ENCODE measurements at places on chromosomes 12 and 14.
A peak's percentile ranks its signal among the peaks of the same experiment; 100 is the strongest.

DNA sequence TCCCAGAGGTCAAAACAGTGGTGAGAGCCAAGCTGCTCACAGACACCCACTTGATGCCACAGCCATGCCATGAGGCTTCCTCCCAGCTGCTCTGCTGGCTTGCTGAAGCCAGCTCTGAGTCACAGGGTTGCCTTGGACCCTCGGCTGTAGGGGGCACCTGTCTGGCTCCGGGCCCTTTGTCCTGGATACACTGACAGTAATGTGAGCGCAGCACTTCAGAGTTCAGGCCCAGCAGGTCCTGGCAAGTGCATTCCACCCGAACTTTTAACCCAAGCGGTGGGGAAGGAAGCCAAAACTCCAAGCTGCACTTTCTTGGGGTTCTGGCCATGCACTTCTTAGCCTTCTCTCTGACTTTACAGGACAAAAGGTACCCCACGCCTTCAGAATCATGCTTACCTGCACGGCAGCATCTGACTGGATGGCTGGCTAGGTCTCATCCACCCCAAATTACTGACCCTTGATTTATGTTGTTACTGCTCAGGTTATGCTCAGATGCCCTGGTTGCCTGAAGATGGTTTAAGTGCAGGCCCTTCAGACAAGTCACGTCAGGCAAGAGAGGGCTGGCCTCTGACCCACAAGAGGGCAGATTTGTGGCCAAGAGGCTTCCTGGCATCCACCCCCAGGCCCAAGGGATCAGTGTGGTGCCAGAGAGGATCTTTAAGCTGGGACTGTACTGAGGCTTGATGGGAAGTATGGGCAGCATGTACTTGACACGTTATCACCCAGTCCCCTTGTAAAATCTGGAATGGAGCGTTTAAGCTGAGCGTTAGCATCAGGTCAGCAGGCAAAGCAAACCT is 24.8 kb downstream of the SLC25A29 start:
- DNase-seq: no peak

GRCh38 chr12:97404093-97404492 is 58.5 kb upstream of the RMST start:
- DNase-seq: no peak

DNA sequence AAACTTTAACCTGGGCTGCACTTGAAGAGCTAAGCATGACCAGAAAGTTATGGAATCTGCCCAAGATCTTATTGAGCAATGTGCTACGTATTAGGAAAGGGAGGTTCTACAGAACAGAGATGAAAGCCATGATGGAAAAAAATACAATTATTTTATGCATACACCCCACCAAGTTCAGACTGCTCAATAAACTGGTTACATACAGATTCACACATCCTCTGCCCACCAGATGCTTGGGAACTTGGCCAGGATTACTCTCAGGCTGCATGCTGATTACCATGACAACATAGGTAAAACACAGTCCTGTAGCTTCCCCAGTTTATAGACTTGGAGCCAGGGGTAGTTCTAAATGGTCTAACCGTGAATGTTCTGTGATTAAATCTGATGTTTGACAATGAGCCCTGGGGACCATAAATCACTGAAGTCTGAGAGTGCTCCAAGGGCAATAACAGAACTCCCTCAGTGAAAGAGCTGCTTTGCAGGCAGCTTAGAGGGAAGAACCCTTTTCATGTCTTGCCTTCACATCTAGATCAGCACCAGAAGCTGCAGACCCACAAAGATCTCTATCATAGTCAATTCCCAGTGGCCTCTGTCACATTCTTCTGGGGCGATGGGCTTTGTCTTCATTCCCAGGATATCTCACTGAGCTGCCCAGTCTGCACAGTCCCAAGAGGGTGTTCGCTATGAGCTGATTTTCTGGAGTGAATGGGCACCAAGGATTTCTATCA is 232.2 kb downstream of the EMP1 start:
- DNase-seq: no peak

DNA sequence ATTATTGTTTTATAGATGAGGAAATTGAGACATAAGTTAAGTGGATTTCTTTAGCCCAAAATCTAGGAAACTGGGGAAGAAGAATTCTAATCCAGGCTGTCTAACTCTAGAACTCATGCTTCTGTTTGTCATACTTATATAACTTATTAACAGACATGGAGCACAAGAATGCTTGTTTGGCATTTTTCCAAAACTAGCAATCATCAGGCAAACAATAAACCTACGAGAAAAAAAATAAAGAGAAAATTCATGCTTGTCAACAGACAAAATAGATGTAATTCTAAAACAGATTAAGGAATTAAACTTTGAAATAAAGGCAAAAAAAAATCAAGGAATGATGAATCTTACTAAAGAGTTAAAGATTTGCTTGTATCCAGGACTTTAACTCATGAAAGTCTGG is 103.1 kb downstream of the METTL25 start:
- no peak for DNase-seq

- no peak for DNase-seq
Measured at GRCh38 chr14:65352964-65353530, 59.5 kb upstream of the FUT8 start.

GRCh38 chr12:127300075-127300474 is 966.9 kb upstream of the TMEM132C start:
- DNase-seq: no peak

GRCh38 chr14:99541677-99542470 is 60.7 kb downstream of the CCNK start:
- no peak for DNase-seq

DNA sequence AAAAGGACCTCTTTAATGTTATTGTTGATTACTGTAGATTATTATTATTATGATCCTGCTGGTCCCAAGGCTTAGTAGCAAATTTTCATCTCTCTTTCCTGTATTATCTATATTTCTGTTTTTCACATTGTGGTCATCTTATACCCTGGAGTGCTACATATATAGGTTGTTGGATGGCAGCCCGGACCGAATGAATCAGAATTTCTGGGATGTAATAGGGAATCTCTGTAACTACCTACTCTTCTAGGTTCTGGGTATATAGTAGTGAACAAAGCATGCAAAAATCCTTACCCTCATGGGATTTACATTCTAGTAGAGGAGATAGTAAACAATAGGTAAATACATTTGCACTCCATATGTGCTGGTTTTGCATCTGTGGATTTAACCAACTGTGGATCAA is 31.4 kb downstream of the NUBPL start:
- DNase-seq: no peak

GRCh38 chr14:54291491-54292191 is 105.2 kb upstream of the CDKN3 start:
- DNase-seq: no peak

DNA sequence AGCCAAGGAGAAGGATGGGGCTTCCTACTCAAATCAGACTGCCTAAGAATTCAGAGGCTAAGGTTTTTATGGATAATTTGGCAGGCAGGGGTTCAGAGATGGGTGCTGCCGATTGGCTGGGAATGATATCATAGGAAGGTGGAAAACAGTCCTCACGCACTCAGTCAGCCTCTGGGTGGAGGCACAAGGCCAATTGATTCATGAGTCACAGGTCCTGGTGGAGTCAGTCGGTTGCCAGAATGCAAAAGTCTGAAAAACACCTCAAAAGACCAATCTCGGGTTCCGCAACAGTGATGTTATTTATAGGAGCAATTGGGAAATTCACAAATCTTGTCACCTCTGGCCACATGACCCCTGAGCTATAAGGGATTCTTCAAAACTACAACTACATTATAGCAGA is 105.5 kb downstream of the GXYLT1 start:
- no peak for DNase-seq

GRCh38 chr12:75986001-75986746 is 45.4 kb downstream of the PHLDA1 start:
- no peak for DNase-seq

- no peak for DNase-seq
Measured at GRCh38 chr14:63283884-63284248, 34.9 kb downstream of the GPHB5 start.

- DNase-seq: no peak
Measured at GRCh38 chr12:62802984-62803383, 132.0 kb downstream of the PPM1H start.

- DNase-seq: no peak
Measured at GRCh38 chr12:18684430-18684829, 53.4 kb downstream of the PLCZ1 start.

- DNase-seq: no peak
Measured at GRCh38 chr12:64506955-64507354, 55.0 kb downstream of the TBK1 start.

DNA sequence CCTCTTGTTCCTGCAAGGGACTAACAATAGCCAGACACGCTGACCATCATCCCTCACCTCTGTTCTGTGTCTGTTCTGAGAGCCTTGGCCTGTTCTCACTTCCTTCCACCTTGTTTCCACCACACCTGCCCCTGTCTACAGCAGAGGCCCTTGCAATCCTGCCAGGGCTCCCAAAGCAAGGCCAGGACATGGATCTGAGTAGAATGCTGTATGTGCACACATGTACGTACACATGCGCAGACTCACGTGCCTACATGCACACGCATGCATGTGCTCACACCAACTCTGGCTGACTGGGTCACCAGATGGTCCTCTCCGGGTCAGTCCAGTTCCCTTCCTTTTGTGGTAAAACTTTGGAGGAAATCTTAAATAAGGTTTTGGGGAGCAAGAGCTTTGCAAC is 133.0 kb upstream of the C14orf180 start:
- no peak for DNase-seq

DNA sequence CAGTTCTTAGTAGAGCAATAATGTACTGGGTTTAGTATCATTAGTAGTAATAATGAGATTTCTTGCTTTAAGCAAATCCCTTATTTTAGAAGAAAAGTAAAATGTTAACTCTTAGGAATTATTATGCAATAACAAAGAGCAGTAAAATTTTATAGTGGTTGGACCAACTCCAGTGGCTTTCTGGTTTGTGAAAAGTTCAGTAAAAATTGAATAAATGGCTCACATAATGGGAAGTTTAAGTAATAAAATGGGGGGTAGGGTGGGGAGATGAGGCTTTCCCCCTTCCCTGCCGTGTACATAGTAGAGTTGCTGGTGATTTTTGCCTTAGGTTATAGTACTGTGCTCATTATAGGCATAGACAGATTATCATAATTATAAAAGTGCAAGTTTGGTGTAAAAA is 250.5 kb upstream of the ATP2B1 start:
- DNase-seq: no peak

- DNase-seq: no peak
Measured at GRCh38 chr14:105702275-105702817, 176.0 kb downstream of the TMEM121 start.

DNA sequence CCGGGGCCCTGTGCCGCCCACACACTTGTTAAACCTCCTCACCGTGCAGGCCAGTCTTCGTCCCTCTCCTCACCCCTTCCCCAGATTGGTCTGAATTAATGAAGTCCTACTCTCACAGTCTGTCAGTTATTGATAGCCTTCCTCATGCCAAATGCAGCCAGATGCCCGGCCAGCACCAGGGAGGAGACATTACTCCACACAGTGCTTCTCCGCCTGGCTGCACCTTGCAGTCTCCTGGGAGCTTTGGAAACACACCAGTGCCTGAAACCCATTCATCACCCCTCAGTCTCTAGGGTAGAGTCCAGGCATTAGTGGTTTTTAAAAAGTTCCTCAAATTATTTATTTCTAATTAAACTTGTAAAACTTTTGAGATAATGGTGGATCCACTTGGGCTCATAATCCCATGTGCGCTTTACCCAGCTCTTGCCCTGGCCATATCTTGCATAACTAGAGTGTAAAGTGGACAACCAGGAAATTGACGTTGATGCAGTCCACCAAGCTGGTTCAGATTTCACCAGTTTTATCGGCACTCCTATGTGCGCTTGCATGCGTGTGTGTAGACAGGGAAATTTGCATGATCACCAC is 38.2 kb upstream of the TSPAN9 start:
- DNase-seq: no peak

GRCh38 chr14:61533513-61534255 is 161.6 kb upstream of the HIF1A start:
- DNase-seq: no peak

DNA sequence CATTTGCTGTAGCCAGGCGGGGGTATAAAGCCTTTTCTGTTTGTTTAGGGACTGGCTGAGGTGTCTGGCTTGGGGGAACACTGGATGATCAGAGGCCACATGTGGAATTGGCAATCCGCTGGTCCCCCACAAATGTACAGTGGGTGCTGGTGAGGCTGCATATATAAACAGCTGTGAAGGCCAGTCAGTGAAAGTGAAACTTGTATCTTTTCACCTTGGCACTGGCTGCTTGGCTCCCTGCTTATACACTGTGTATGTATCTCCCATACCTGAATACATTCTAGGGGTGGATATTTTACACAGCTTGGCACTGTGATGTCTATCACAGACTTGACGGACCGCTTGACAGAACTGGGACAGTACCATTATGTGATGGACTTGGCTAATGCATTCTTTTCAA is 246.8 kb upstream of the AVPR1A start:
- DNase-seq: no peak

- DNase-seq: no peak
Measured at GRCh38 chr14:99525699-99526080, 44.5 kb downstream of the CCNK start.

DNA sequence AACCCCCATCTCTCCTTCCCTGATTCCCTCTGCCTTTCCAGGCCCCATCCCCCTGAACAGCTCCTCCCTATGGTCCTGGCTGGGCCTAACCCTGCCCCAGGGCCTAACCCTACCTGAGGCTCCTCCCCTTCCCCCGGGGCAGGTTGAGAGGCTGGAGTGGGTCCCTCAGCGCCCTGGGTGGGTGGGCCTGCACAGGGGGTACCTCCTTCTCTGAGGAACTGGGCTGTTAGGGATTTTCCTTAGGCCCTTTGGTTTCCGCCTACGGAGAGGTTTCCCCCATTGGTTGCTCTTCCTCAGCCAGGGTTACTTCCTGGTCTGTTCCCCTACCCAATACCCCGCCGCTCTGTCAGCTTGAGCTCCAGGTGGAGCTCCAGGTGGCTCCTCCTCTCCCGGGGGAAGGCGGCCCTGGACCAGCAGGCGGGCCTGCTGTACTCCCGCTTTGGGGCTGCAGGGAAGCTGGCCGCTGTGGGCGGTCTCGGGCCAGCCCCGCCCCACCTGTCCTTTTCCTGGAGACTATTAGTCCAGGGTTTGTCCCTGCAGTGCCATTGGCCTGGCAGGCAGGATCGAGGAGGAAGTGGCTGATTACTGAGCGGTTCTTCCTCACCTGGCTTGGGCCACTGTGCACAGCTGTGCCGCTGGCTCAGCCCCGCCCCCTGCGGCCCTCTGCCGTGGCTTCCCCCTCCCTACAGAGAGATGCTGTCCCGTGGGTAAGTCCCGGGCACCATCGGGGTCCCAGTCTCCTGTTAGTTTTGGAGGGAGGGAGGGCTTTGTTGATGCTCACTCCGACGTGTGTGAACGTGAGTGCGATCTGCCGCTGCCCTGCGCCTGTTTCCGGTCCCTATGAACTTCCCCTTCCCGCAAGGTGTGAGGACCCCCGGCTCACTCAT is 2.5 kb downstream of the C12orf57 start:
- peak; percentile 61 for DNase-seq

DNA sequence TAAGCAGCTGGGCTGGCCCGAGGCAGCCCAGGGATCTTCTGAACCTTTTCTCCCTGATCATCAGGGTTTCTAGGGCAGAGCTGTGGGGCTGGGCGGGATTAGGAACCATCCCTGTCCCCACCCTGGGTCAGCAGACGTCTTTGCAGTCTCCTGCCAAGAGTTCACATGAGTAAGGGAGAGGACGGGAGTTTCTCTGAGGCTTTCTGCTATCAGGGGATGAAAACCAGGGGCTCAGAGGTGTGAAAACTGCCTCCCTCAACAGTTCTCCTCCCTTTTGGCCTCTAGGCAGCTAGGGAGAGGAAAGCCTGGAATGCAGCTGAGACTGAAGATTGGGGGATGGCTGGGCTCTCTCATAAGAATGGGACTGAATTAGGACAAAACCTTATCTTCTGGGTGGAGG is 7.9 kb downstream of the ZNF385A start:
- no peak for DNase-seq

GRCh38 chr14:52365071-52365470 is 51.0 kb downstream of the PTGER2 start:
- no peak for DNase-seq

All from T-helper 9 cell (primary cell).